ENCODE measurements at places on chromosomes 1 and 21. TPM values are rescaled to one million over a fixed set of nuclear protein-coding genes. Genes with fewer than 3 reads are reported as not detected.

DNA sequence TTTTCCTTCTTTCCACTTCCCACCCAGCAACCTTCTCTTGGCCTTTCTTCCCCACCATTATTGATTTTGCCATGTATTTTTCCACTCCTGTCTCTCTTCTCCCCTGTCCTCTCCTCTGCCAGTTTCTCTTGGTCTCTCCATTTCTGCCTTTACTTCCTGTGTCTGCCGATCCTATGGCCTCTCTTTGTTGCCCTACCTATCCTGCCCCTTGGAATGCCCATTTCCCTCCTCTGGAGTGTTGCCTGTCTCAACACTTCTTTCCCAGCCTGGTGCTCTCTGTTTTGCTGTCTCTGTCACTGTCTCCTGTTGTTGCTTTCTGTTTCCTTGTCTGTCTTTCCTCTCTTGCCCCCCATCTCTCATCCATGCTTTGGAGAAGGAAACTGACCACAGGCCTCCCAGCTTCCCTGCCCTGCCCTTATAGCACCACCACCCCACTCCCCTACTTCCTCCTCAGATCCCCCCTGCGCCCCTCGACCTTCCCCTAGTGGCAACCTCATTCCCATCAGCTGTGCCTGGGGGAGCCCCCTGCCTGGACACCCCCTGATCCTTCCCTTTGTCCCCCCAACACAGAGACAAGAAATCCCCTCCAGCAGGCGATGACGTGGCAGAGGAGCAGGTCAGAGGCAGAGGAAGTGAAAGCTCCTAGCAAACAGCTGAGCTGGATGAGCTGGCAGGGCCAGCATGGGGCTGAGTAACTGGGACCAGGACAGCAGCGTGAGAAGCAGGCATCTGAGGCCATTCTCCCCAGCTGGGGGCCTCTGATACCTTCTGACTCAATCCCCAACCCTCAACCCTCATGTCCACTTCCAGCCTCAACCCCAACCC, 6.6 kb upstream of the ETV3L start:
- DNase-seq, result peak; percentile 66

- no peak for DNase-seq
Observed at GRCh38 chr1:46134660-46135331, 2.4 kb upstream of the PIK3R3 start.

GRCh38 chr1:221602830-221603229, 139.1 kb downstream of the DUSP10 start:
- no peak for DNase-seq

GRCh38 chr1:211642870-211643269, 32.6 kb downstream of the NEK2 start:
- DNase-seq, result no peak

DNA sequence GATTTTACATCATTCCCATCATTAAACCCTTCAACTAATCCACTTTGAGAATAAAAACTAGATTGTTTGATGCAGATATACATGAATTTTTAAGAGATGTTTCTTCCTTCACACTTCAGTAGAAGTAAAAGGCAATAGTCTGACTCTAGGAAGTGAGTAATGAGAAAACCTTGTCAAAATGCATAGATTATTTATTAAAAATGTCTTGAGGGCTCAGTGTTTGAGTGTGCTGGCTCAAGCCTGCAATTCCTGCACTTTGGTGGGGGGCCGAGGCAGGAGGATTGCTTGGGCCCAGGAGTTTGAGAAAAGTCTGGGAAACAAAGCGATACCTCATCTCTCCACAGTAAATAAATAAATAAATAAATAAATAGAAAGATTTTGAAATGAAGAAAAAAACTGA, 177.1 kb downstream of the NEGR1 start:
- DNase-seq, result no peak

- no peak for DNase-seq
Observed at GRCh38 chr1:56491441-56491840, 87.9 kb downstream of the PLPP3 start.

DNA sequence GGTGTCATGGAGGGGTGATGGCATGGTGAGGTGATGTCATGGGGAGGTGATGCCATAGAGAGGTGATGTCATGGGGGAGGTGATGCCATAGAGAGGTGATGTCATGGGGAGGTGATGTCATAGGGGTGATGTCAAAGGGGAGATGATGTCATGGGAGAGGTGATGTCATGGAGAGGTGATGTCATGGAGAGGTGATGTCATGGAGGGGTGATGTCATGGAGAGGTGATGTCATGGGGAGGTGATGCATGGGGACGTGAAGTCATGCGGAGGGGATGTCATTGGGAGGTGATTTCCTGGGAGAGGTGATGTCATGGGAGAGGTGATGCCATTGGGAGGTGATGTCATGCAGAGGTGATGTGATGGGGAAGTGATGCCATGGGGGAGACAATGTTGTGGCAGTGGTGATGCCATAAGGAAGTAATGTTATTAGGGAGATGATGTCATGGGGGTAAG, 92.1 kb upstream of the C1orf174 start:
- no peak for DNase-seq

DNA sequence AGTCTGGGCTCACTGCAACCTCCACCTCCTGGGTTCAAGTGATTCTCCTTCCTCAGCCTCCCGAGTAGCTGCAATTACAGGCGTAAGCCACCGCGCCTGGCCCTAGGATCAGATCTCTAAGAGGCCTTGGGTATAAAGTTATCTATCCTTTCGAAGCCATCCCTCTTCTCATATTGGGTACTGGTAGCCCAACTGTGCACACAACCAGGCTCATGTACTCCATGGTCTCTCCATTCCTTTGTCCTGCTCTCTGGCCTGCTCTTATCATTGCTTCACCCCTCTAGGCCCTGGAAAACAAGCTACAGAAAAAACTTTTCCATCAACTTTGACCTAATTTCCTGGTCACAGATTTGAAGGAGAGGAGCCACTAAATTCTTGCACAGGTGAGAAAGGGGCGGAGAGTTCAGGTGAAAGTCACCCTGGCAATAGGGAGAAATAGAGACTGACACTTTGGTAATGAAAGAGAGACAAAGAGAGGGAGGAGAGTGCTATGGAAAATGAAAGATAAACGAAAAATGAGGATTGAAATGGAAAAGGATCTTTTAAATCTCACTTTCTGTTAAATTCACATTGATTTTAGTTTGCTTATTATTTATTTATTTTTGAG, 6.0 kb downstream of the TXNIP start:
- peak; percentile 77 for DNase-seq

GRCh38 chr1:21631944-21632887, 36.9 kb downstream of the RAP1GAP start:
- DNase-seq, result no peak

GRCh38 chr1:10033359-10033845, 644 bp downstream of the UBE4B start:
- DNase-seq, result peak; percentile 62

- no peak for DNase-seq
Observed at GRCh38 chr1:198959676-198960075, 320.8 kb downstream of the PTPRC start.

DNA sequence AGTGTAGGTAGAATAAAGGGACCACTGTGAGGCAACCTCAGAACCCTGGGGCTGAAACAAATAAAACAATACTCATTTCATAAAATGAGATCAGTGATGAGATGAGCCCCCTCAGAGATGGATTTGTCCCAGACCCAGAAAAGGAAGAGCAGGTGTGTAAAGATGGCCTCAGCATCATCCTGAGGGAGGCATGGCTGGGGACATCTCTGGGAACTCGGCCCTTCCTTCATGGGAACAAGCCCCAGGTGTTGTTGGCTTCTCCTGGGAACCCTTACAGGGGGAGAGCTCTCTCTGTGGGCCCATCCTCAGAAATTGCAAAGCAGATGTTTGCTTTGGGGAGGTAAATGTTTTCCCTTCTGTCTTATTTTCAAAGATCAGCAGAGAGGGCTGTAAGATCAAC, 133.2 kb upstream of the USP24 start:
- no peak for DNase-seq

- DNase-seq, result peak; percentile 77
Observed at GRCh38 chr21:35053356-35054096, 4.4 kb upstream of the RUNX1 start.

- no peak for DNase-seq
Observed at GRCh38 chr1:34695580-34695979, 59.3 kb upstream of the GJB5 start.

DNA sequence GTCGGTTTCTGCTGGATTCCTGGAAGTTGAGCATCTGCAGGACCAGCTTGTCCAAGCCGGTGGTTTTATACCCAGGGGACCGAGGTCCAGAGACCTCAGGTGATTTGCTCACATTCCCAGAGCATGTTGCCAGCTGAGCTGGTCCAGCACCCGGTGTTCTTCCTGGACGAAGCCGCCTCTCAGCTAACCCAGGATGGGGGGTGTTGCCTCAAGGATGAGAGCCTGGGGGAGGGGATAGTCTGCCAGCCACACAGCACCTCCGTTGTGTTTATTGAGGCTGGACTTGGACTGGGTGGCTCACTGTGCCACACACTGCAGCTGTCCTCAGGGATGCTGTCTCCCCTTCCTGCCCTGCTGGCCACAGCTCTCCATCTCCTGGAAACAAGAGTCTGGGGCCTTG, 1.5 kb downstream of the TMEM201 start:
- DNase-seq, result no peak

- DNase-seq, result no peak
Observed at GRCh38 chr1:59512702-59513101, 215.8 kb downstream of the FGGY start.

DNA sequence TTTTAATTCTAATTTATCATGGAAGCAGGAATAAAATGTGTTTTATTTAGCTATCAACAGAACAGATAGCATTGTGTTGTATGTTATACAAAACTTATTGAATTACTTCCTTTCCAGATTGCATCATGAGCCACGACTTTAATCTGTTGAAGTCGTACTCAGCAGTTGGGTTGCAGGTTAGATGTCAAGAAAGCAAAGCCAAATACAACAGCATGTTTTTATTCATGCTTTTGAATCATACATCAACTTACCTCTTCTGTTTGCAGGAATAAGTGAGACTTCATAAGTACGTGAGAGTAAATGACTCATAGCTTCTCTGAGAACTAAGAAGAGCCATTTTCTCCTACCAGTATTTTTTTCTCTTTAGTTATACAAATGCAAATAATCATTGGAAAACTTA, 110.8 kb upstream of the ADGRL4 start:
- no peak for DNase-seq

- no peak for DNase-seq
Observed at GRCh38 chr1:53514436-53514835, 55.2 kb downstream of the DMRTB1 start.

DNA sequence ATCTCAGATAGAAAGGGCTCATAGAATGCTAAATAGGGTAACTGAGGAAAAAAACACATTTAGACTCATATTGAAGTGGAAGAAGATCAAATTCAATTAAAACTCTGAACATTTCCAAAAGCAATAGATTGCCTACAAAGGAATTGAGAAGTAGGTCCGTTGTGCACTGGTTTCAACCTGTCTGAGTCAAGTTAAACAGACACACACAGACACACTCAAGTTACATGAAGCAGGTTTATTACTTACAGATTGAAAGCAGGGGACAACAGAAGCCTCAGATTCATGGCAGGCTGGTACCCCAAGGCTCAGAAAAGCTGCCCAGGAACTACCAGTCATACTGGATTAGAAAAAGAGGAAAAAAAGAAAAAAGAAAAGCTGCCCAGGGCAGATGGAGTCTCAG, 20.7 kb upstream of the S100A2 start:
- no peak for DNase-seq

DNA sequence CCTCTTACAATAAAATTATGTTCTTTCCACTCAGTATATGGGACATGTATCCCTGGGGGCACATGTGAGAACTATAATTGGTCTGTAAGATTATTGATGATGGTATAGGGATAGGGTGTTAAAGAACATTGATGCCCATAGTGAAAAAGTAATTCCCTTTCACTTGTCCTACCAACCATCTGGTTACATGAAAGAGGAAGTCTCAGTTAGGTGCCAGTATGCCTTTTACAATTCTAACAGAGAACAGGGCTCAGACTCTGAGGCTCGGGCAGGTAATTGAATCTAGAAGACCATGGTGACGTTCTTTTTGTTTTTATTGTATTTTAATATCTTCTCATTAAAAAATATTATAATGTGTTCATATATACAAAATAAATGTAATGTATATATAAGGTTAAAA, 113.6 kb downstream of the FGGY start:
- DNase-seq, result no peak

GRCh38 chr1:219682788-219683187, 69.9 kb upstream of the ZC3H11B start:
- DNase-seq, result no peak

GRCh38 chr1:177780096-177780700, 189.7 kb downstream of the SEC16B start:
- no peak for DNase-seq

DNA sequence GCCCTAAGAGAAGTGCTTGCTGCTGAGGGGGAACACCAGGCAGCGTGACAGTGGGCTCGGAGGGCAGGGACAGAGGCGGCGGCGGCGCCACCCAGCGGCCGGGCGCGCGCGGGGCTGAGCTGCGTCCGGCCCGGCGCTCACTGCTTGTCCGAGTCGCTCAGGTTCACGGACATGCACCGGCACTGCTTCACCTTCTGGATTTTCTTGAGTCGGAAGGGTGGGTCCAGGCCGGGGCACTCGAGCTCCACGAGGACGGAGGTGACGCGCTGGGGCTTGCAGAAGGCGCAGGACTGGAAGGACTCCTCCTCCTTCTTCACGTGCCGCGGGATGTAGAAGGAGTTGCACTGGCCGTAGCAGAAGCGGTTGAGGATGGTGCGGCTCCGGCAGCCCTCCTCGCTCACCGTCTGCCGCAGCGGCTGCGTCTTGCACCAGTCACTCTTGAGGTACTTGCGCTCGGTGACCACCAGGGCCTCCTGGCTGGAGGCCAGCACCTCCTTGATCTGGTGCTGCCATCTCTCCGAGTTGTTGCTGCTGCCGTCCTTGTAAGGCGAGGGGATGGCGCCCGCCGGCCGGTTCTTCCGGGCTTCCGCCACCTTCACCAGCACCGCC, 119.0 kb downstream of the GREM2 start:
- DNase-seq, result no peak

DNA sequence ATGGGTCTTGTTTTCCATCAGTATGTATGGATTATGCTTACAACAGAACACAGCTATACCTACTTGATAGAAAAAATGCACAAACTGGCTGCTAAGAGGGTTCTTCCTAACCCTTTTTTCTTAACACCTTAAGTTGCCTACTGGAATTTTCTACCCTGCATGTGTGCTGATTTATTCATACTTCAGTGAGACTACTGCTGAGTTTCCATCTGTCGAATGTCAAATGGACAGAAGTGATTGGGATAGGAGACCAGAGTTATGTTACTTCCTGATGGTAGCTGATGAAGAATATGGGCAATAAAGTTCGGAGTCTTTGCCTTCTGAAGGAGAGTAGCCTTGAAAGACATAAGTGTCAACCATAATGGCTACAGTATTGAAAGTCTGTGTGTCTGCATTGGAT, 6.5 kb upstream of the DNM3 start:
- DNase-seq, result no peak

DNA sequence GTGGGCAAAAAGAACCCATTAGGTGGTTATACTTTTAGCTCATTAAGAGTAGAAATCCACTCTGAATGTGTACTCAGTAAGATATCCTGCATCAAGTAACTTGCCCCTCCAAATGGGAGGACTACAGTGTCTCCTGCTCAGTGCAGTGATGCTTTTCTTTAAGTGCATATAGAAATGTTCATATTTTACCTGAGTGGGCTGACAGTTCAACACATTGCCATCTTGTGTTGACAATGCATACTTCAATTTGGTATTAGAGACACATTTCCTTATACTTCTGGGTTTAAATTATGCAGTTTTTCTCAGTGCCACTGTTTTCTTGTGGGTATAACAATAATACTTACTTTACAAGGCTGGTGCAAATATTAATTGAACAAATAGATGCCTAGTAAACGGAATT, 318.6 kb upstream of the TMPRSS15 start:
- DNase-seq, result no peak

Gene SH2D2A
- 1.5 TPM for total RNA-seq

Gene SPRR2F
- not detected for total RNA-seq

Gene TMEM269
- not detected for total RNA-seq

Gene NFASC
- 105 TPM for total RNA-seq

Gene KRTAP13-4
- not detected for total RNA-seq

All from sigmoid colon (tissue), 7 donors.